ENCODE measurements at places on chromosomes 12 and 14. TPM values are rescaled to one million over a fixed set of nuclear protein-coding genes. Genes with fewer than 3 reads are reported as not detected.

The NGB gene
- not detected for total RNA-seq

The PRKD1 gene
- total RNA-seq, result 1.0 TPM

The PRICKLE1 gene
- 2.4 TPM for total RNA-seq

The SUPT16H gene
- 57.0 TPM for total RNA-seq

The CARMIL3 gene
- total RNA-seq, result 0.13 TPM

The FAM234B gene
- total RNA-seq, result 3.7 TPM

The PSMB5 gene
- 220 TPM for total RNA-seq

The TMTC2 gene
- 10.5 TPM for total RNA-seq

The DHRS4L2 gene
- 5.5 TPM for total RNA-seq

The TAMALIN gene
- under 0.01 TPM for total RNA-seq

The DRAM1 gene
- total RNA-seq, result 7.8 TPM

The TAS2R30 gene
- total RNA-seq, result 3.1 TPM

The FLRT2 gene
- 7.1 TPM for total RNA-seq

The KLRB1 gene
- not detected for total RNA-seq

The DLK1 gene
- total RNA-seq, result not detected

The CD69 gene
- not detected for total RNA-seq

The FGD4 gene
- total RNA-seq, result 22.9 TPM

The RNF10 gene
- total RNA-seq, result 157 TPM

The GLT8D2 gene
- total RNA-seq, result 1.3 TPM

The SMCO3 gene
- not detected for total RNA-seq

The SRRM4 gene
- not detected for total RNA-seq

The LMO3 gene
- total RNA-seq, result 3.3 TPM

The RD3L gene
- not detected for total RNA-seq

The CAND1 gene
- total RNA-seq, result 92.1 TPM

The SAMD15 gene
- total RNA-seq, result under 0.01 TPM

The HNF1A gene
- not detected for total RNA-seq

The KCNH3 gene
- total RNA-seq, result under 0.01 TPM

The TMEM19 gene
- 37.6 TPM for total RNA-seq
